ENCODE measurements at places on chromosomes 16 and 17.

- DNase-seq, result no peak
Measured at GRCh38 chr16:17444658-17445057, 26.1 kb downstream of the XYLT1 start.

DNA sequence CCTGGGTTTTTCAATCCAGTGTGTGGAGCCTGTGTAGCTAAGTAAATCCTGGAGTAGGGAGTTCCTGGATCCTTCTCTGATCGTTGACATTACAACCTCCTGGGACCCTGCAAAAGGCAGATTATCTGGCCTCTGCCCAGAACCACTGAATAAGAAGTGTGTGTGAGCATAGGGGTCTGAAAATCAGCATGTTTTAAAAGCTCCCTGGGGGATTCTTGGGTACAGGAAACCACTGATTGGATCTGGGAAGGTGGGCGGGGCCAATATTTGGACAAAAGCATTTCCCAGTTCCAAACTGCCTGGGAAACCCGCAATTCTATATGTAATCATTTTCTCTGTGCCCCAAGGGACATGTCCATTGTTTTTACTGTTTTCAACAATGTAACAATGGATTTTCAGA is 27.2 kb upstream of the BEAN1 start:
- DNase-seq, result no peak

- no peak for DNase-seq
Measured at GRCh38 chr16:79659344-79659743, 58.8 kb upstream of the MAF start.

DNA sequence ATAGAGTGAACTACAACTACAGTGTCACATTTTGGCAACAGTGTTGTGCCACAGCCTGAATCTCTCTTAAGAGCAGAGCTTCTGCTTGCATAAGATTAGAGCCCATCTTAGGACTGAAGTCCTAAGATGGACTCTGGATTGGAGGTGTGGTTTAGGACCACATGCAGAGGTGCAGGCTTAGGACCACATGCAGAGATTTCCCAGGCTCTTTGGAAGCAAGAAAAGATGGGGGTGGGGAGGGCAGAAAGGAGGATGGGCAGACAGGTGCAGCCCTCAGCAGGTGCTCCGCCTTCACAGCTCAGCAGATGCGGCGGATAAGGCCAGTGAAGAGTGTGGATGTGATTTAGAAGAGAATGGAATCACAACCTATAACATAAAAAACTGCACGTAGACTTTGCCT is 128.7 kb downstream of the TANGO6 start:
- no peak for DNase-seq

DNA sequence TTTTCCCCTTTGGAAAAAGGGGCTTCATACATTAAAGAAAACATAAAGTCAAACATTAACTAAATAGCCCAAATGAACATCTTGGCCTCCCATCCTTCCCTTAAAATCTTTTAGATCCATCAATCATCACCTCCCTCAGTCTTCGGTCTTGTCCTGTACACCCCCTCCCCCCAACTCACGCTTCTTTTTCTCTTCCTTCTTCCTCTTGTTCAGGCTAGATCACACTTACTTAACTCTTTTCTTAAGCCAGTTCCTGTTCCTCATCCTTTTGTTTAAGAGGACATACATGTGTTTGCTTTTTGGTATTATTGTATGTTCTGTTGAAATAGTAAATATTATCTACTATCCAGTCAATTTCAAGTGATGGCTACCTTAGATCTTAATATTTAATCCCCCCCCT is 5.5 kb downstream of the MFSD6L start:
- DNase-seq, result no peak

DNA sequence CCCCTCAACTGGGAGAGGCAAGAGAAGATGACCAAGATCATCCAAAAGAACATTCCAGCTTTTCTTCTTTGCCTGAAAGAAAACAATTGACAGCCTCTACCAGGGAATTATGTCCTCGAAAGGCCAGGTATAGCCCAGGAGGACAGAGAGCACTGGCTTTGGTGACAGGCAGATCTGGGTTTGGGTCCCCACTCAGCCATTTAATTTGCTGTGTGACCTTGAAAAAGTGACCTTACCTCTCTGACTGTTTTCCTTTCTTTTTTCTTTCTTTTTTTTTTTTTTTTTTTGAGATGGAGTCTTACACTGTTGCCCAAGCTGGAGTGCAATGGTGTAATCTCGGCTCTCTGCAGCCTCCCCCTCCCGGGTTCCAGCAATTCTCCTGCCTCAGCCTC is 27.7 kb upstream of the KIFC3 start:
- DNase-seq, result no peak

Measured in activated T-cell treated with anti-CD3 and anti-CD28 coated beads for 1 hour (primary cell).